Activated naive CD8-positive, alpha-beta T cell treated with anti-CD3 and anti-CD28 coated beads, Interleukin-2, amount 10 ng/mL, durations not matched to agents 7 days and 5 days (primary cell): ENCODE measurements at places on chromosomes 1 and 21. TPM values are rescaled to one million over a fixed set of nuclear protein-coding genes. Genes with fewer than 3 reads are reported as not detected.
A peak's percentile ranks its signal among the peaks of the same experiment; 100 is the strongest.

DNA sequence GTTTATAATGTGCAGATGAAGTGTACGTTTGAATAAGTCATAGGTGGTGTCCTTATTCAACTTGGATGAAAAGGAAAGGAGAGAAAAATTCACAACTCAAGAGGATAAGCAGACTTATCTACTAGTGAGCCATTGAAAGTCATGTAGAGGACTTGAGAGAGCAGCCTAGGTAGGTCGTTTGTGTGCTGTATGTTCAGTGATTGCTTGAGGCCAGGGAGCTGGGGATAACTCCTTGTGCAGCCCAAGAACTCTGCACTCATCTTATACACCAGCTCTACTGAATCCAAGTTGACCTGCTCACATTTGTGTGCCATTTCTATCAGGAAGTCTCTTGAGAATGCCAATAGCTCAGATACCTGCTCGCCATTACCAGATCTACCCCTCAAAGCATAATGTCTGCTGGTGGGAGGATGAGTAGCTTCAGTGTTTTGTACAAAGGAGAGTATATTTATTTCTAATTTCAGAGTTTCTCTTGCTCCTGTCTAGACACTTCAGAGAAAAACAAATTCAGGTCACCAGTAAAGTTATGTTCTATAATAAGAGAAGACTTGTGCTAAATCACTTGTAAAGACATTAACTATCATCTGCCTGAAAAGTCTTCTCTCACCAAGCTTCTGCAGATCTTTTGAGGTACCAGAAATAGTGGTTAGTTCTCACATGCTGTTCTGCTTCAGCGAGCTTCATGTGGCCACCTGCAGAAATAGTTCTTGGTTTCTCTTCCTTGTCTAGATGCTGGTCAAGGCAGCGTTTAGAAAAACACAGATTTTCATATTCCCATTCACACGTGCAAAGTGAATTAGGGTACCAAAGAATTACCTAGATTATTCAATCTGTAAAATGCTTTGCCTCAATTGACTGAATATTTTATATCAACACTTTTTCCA is 10.8 kb downstream of the S1PR1 start:
- DNase-seq: no peak

DNA sequence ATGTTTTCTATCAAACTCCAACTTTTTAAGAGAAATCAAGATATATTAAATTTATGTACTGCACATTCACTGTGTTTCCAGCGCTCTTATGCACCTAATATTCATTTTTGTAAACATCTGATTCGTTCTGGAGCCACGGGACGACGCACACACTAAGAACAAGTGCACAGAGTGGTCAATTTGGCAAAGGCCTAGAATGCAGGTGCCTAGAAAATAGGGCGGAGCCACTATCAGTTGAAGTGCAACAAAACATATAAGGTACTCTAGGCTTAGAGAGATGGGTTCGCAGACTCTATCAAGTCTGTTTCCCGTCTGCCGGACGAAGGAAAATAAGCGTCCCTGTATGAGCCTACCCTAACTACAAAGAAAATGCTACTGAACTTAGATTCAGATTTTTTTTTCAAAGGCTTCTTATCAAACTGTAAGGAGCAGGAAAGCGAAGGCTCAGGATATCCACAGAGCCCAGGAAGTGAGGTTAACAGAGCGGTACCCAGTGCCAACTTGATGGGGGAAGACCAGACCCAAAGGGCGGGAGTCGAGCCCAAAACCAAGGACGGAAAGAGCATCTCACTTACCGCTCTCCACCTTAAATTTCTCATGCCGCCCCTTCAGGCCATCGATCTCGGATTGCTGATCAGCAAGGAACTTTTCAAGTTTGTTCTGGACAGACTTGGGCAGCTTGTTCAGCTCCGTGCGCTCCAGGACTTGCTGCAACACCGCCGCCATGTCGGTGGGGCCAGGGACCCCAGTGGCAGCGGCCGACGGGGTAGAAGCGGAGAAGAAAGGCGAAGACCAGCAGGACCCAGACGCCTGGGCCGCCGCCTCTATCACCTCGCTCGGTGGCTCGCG is 526 bp downstream of the TPR start:
- no peak for DNase-seq

GRCh38 chr1:33088119-33088906 is 7.4 kb downstream of the AZIN2 start:
- no peak for DNase-seq

- DNase-seq: no peak
These were observed 116.3 kb upstream of the COL6A1 start for GRCh38 chr21:45865106-45865835.

- no peak for DNase-seq
These were observed 9.2 kb downstream of the GPR161 start for GRCh38 chr1:168127503-168127902.

- no peak for DNase-seq
These were observed 3.0 kb upstream of the RIT1 start for GRCh38 chr1:155913969-155914757.

- DNase-seq: no peak
These were observed 36.8 kb downstream of the MAB21L3 start for GRCh38 chr1:116147972-116148371.

- DNase-seq: no peak
These were observed 1.0 kb downstream of the TRMT1L start for GRCh38 chr1:185155600-185156287.

GRCh38 chr1:94783342-94784189 is 36.6 kb upstream of the SLC44A3 start:
- DNase-seq: no peak

- no peak for DNase-seq
These were observed 25.1 kb upstream of the ASPM start for GRCh38 chr1:197171531-197171930.

DNA sequence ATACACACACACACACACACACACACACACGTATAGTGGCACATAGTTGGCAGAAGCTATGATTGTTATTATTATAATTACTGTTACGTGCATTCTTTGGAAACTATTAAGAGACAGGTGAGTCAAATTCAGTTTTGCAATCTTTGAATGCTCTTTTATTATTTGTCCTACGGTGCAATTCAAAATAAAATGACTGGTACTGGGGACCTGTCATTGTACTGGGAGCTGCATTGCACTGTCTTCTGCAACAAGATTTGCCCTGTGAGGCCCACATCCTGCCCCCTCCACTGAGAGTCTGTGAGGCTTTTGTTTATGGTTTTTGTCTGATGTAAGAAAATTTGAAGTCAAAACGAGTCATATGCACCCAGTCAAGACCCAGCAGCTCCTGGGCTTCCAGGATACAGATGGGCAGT is 1.9 kb downstream of the LY9 start:
- peak; percentile 52 for DNase-seq

- DNase-seq: no peak
These were observed 24.9 kb upstream of the RGS8 start for GRCh38 chr1:182709225-182709764.

- DNase-seq: no peak
These were observed 205.9 kb upstream of the SPAG17 start for GRCh38 chr1:118390955-118391354.

- no peak for DNase-seq
These were observed 58.0 kb downstream of the SDCCAG8 start for GRCh38 chr1:243313635-243314536.

DNA sequence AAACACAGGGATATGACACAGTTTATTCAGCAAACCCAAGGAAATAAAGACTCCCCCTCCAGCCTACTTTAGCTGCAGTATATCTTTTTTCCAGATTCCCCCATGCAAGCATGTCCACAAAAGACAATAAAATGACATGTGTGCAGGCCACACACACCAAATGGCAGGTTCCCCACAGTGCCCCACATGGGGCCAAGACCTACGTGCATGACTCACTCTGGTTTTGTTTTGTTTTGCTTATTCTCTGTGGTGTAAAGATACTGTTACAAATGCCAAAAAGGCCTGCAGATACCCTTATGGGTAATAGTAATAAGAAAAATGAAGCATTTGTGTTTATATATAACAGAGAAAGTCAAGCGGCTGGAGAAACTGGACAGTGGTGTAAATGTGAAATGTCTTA is 71.6 kb downstream of the RD3 start:
- no peak for DNase-seq

- DNase-seq: no peak
These were observed 5.1 kb downstream of the GORAB start for GRCh38 chr1:170536924-170537551.

- no peak for DNase-seq
These were observed 69.2 kb upstream of the ARTN start for GRCh38 chr1:43864111-43865045.

GRCh38 chr1:203217139-203217655 is 12.3 kb downstream of the CHIT1 start:
- no peak for DNase-seq

GPA33 gene
- 3.0 TPM for total RNA-seq

PLXNA2 gene
- 2.1 TPM for total RNA-seq

HCRTR1 gene
- not detected for total RNA-seq

LEFTY1 gene
- not detected for total RNA-seq

LCE3D gene
- not detected for total RNA-seq

PCP4 gene
- not detected for total RNA-seq

RXFP4 gene
- total RNA-seq: 0.26 TPM
